ENCODE measurements at places on chromosomes 3 and 15. TPM values are rescaled to one million over a fixed set of nuclear protein-coding genes. Genes with fewer than 3 reads are reported as not detected.

DNA sequence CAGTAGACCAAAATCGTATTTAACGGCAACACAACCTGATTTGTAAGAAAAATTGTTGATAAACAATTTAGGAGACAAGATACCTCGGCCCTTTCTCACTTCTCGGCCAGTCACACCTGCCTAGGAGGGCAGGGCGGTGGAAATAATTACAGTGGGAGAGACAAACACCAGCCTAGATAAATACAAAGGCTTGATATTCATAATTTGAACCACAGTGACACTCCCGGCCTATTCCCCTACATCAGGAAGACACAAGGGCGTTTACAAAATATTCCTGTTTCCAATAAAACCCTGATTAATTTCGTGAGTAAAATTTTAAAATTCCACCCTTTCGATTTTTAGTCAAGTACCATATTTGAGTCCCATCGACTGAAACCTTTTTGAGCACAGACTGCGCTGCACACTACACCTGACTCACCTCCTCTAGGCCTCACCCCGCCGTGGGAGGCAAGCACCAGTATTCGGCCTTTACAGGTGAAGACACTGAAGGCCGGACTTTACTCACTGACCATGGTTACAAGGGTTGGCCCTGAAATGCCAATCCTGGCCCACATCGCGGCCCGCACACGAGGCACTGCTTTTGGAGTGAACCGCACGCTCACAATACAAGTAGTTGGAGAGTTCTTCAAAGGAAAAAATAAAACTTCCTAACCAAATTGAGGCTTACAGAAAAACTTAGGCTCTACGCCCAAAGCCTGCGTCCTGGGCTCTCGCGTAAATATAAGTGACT, 794 bp downstream of the ARPP19 start:
- H3K4me3 ChIP-seq = peak overlapping the region; percentile 91
- H3K36me3 ChIP-seq = no peaks in the 10 kb centered on the region
- no peaks in the 10 kb centered on the region for H3K27me3 ChIP-seq
- DNase-seq = peak; percentile 8
- H3K27ac ChIP-seq = peak overlapping the region; percentile 91

GRCh38 chr3:24614359-24614758, 119.7 kb upstream of the THRB start:
- no peak for DNase-seq
- no peaks in the 10 kb centered on the region for H3K27me3 ChIP-seq
- H3K27ac ChIP-seq = no peak overlapping the region
- H3K4me1 ChIP-seq = no peaks in the 10 kb centered on the region

DNA sequence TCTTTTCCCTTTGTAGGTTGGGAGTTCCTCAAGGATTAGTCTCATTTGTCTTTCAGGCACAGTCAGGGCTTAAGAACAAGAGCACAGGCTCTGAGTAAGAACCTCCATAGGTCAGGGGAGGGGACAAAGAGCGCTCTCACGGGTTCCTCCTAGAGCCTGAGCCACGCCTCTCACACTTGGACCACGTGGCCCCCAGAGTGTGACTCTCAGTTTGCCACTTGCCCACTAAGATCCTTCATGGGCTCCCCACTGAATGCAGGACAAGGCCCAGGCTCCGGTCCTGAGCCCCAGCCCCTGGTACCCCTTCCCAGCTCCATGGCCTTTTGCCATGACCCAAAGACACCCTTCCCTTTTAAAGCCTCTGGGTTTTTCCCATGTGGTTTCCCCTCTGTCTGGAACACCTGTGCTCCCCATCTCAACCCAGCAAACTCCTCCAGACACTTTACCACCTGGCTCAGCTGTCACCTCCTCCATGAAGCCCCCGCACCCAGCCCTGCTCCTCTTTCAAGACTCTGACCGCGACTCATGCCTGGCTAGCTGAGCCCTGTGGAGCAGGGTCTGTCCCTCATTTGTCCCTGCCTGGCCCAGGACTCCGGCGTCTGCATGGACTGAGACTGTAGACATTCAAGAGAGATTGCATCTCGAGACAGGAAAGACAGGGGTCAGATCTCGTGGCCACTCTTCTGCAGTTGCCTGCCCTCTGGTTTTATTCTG, 32.7 kb downstream of the IQSEC1 start:
- no peaks in the 10 kb centered on the region for H3K27me3 ChIP-seq
- no peak overlapping the region for H3K4me3 ChIP-seq
- no peak for DNase-seq
- H3K27ac ChIP-seq = no peak overlapping the region
- H3K36me3 ChIP-seq = no peaks in the 10 kb centered on the region

- no peaks in the 10 kb centered on the region for H3K36me3 ChIP-seq
- no peak for DNase-seq
- H3K27ac ChIP-seq = no peak overlapping the region
- no peaks in the 10 kb centered on the region for H3K4me1 ChIP-seq
Measured at GRCh38 chr15:72735111-72735510, 48.4 kb downstream of the ADPGK start.

DNA sequence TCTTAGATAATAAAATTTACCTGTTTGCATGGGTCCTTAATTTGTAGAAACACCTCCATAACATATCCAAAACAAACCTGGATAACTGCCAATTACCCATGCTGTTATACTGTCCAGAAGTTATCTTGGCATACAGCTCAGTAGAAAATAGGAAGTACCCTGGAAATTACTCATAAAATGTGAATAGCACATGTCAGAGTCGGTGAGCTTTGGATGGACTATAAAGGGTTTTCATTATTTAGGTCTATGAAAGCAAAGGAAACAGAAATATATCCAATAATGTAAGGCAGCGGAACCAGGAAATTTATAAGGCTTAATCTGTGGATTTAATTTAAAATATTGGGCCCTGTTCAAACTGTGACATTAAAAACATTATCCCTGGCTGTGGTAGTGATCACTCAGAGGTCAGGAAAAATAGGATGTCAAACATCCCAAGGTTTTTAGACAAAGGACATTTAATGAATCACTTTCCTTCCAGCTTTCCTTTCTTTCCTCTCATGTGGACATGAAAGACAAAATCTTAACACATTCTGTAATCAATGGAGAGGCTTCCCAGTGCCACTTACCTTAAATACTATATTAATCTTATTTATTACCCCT, 459.0 kb upstream of the DPH6 start:
- DNase-seq = no peak
- no peaks in the 10 kb centered on the region for H3K4me1 ChIP-seq
- no peaks in the 10 kb centered on the region for H3K36me3 ChIP-seq
- no peak overlapping the region for H3K4me3 ChIP-seq

SGO1 gene
- 23.5 TPM for total RNA-seq

DPPA2 gene
- total RNA-seq = not detected

DNA sequence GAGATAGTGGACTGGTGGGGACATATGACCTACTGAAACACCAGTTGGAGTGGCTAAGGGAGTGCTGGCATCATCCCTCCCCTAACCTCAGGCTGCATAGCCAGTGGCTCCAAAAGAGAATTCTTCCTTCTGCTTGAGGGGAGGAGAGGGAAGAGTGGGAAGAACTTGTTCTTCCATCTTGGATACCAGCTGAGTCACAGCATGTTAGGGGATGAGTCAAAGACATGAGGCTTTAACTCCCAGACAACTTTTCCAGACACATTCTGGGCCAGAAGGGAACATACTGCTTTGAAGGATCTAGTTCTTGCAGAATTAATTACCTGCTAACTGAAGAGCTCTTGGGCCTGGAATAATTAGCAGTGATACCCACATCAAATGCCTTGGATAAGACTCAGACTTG, 36.8 kb upstream of the PEX5L start:
- H3K27me3 ChIP-seq = peaks cover 8% of the 10 kb centered on the region
- no peak overlapping the region for H3K4me3 ChIP-seq
- no peak overlapping the region for H3K27ac ChIP-seq
- no peaks in the 10 kb centered on the region for H3K36me3 ChIP-seq
- DNase-seq = no peak

P2RY14 gene
- total RNA-seq = not detected

SCAP gene
- 67.6 TPM for total RNA-seq
